IMR-90 (cell line): ENCODE measurements at places on chromosomes 3 and 15. TPM values are rescaled to one million over a fixed set of nuclear protein-coding genes. Genes with fewer than 3 reads are reported as not detected.

DNA sequence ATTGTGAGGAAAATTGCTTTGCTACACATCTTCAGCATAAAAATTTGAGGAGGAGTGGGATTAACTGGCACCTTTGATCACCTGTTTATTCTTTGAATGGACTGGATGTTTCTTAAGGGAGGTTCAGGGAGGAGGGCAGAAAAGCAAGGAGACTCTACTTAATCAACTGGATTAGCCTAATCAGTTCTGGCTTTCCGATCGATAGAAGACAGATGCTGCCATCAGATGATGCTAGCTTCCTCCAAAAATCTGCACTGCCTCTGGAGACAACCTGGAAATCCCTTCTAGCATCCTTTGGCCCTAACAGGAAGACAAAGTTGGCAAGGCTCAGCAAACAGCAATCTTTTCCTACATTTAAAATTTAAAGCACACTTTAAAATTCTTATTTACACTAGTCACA is 197.8 kb downstream of the EBLN2 start:
- no peak overlapping the region for H3K27ac ChIP-seq
- no peak for DNase-seq
- no peaks in the 10 kb centered on the region for H3K4me1 ChIP-seq
- no peaks in the 10 kb centered on the region for H3K36me3 ChIP-seq
- H3K27me3 ChIP-seq = peaks cover 2% of the 10 kb centered on the region; the same call in 1 of the 2 replicates
- no peak overlapping the region for H3K4me3 ChIP-seq

- no peaks in the 10 kb centered on the region for H3K36me3 ChIP-seq
- H3K4me3 ChIP-seq = no peak overlapping the region
- H3K4me1 ChIP-seq = peaks cover 11% of the 10 kb centered on the region
- peak; percentile 96 for DNase-seq
- H3K27me3 ChIP-seq = no peaks in the 10 kb centered on the region
Measured at GRCh38 chr3:188510366-188510765, 356.4 kb downstream of the LPP start.

GRCh38 chr3:8446845-8447244 is 54.8 kb upstream of the LMCD1 start:
- H3K36me3 ChIP-seq = no peaks in the 10 kb centered on the region
- no peaks in the 10 kb centered on the region for H3K27me3 ChIP-seq
- H3K4me1 ChIP-seq = peaks cover 21% of the 10 kb centered on the region
- H3K27ac ChIP-seq = no peak overlapping the region
- DNase-seq = no peak

- H3K4me3 ChIP-seq = no peak overlapping the region
- H3K36me3 ChIP-seq = no peaks in the 10 kb centered on the region
- H3K27me3 ChIP-seq = no peaks in the 10 kb centered on the region
- no peak overlapping the region for H3K27ac ChIP-seq
Measured at GRCh38 chr3:169327546-169328356, 335.8 kb downstream of the MECOM start.

DNA sequence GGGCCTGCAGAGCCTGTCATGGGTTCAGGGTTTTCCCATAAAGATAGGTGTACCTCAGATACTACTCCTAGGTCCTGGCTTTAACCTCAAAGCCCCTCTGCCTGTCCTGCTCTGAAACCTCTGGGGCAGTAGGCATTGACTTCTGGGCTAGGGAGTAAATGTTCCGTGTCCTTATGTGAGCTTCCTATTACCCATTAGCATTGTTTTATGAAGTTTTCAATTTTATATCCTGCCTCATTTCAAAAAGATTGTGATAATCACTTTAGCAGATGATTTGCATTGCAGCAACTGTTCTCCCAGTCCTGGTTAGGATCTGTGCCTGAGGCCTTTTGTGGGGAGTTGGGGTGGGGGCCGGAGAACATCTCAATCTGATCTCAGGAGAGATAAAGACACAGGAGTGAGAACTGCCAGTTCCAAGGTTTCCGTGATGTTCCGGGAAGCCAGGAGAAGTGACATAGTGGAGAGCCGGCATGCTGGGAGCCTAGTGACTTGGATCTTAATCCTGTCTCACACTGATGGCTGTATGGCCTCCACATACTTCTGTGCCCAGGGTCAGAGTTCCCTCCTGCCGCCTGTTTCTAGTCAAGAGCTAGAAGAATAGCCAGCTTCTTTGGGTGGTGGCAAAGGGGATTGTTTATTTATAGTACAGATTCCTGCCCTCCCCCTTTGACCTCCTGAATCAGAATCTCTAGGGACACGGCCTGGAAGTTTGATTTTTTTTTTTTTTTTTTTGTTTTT is 10.6 kb downstream of the TPM1 start:
- peaks cover 35% of the 10 kb centered on the region for H3K36me3 ChIP-seq
- H3K27ac ChIP-seq = peak overlapping the region; percentile 72
- H3K4me3 ChIP-seq = no peak overlapping the region
- DNase-seq = no peak
- H3K27me3 ChIP-seq = no peaks in the 10 kb centered on the region

DNA sequence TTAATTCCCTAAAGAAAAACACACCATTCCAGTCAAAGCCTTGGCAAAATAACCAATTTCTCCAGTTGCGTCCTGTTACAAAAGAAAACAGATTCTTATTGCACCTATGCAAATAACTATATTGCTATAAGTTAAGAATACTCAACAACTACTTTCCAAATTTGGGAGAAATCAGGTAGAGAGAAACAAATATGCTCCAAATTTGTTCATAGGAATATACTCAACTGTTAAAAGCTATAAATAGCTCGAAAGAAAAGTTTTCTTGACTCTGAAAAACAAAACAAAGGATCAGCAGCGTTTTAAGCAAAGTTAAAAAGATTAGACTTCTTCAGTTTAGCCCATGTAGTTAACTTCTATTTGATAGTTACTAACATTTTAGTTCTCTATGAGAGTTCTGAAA is 20.1 kb upstream of the SKIL start:
- H3K4me3 ChIP-seq = no peak overlapping the region
- no peak overlapping the region for H3K27ac ChIP-seq
- H3K36me3 ChIP-seq = no peaks in the 10 kb centered on the region

- H3K4me3 ChIP-seq = no peak overlapping the region
- no peaks in the 10 kb centered on the region for H3K36me3 ChIP-seq
- no peaks in the 10 kb centered on the region for H3K27me3 ChIP-seq
- peak overlapping the region; percentile 84 for H3K27ac ChIP-seq
- H3K4me1 ChIP-seq = peaks cover 7% of the 10 kb centered on the region
Measured at GRCh38 chr3:153247331-153248330, 85.6 kb downstream of the RAP2B start.

DNA sequence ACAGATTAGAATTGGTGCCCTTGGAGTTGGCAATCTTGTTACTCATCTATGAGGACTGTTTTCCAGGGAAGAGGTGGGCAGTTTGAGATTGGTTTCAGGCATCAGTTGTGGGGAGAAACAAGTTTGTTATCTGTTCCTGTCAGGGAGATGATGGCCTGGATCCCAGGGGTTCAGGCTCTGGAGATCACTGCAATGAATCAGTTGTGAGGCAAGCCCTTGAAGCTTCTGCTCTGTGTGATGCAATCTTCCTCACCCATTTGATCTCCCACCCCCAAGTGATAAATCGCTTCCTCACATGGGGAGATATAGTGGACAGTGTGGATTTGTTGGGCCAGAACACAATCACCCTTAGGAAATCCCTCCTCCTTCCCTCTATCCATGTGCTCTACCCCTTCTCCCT is 276.6 kb upstream of the LRTM1 start:
- 0 out of 2 replicates have a peak overlapping the region, but pooled peaks have one; percentile 7 for H3K27ac ChIP-seq
- peak; percentile 42 for DNase-seq
- H3K4me1 ChIP-seq = peaks cover 22% of the 10 kb centered on the region
- H3K4me3 ChIP-seq = no peak overlapping the region

DNA sequence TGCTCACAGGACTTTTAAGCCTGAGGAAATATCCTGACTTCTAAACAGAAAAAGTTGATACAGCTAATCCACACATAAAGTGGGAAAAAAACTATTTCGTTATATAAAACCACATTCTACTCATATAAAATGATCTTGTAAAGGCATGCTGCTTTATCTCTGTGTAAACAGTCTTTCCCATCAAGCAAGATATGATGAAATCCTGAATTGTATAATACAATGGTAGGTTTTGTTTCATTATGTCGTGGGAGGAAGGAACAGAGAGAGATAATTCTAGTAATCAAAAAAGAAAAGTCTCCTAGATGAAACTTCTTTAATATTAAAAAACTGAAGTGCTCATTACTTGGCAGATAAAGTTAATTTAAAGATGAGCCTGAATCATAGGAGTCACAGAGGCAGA is 92.6 kb upstream of the SNTN start:
- H3K27me3 ChIP-seq = no peaks in the 10 kb centered on the region
- H3K4me3 ChIP-seq = no peak overlapping the region
- H3K27ac ChIP-seq = no peak overlapping the region
- no peaks in the 10 kb centered on the region for H3K4me1 ChIP-seq
- H3K36me3 ChIP-seq = no peaks in the 10 kb centered on the region
- no peak for DNase-seq

DNA sequence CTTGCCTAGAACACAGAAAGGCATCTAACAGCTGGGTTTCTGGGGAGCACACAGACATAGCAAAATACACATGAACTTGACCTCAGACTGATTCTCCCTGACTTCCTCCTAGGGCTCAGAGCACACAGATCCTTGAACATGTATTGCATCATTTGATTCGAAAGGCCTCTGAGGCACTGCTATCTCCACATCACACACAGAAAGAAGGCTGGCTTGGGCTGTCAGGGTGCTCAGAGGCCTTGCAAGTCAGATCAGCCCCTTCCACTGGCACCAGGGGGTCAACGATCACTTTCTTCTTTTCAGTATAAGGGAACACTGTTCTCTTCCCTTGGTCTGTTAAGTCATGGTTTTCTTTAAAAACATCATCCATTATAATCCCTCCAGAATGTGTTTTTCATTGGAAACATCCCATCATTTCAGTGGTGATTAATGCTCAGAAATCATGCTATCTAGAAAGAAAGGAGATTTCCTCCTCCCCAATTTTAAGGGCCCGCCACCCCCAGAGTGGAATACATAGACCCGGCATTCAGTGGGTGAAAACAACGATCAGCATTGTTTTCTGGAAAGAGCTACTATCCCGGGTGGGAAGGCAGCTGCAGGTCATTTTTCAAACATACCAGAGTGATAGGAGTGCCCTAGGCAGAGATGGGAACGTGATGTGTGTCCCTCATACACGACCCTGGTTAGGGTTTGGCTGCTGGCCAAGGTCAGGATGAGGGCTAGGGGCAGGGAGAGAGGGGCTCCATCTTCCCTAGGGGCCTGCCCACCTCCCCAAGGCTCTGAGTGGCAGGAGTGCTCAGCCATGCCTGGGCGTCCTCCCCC is 253.3 kb upstream of the LYSMD4 start:
- no peak for DNase-seq
- no peaks in the 10 kb centered on the region for H3K4me1 ChIP-seq
- no peak overlapping the region for H3K27ac ChIP-seq
- H3K36me3 ChIP-seq = no peaks in the 10 kb centered on the region
- no peak overlapping the region for H3K4me3 ChIP-seq

DNA sequence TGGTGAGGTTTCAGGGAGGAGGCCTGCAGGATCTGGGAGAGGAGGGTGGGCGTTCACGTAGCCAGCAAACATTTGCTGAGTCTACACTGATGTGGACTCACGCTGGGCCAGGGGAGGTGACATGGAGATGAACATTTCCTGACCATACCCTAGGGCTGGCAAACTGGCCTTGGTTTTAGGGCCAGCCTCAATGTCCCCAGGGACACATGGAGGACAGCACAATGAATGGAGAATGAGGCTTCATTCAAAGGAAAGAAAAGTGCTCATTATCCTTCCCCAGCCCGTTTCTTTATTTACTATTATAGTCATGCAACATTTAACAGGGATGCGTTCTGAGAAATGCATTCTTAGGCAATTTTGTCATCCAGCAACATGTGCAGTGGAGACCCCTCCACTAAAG is 26.8 kb downstream of the ACAN start:
- H3K4me3 ChIP-seq = no peak overlapping the region
- no peak for DNase-seq
- H3K36me3 ChIP-seq = no peaks in the 10 kb centered on the region
- H3K27me3 ChIP-seq = peaks cover 24% of the 10 kb centered on the region
- no peak overlapping the region for H3K27ac ChIP-seq

DNA sequence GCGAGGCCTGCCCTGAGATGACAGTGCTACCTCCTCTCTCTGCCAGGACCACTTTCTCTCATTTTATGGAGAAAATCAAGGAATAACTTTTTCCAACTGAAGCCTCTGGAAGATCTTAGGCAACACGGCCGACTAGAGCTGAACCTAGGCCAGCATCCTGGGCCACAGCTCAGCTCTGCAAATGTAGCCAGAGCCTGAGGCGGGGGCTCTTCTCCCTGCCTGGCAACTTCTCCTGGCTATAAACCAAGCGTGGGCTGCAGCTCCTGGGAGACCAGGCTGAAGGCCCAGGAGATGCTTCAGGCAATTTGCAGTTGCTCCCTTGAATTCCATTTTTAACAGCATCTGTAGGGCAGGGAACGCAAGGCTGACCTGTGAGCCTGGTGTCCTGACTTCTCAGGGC is 74.9 kb downstream of the CEMIP start:
- no peaks in the 10 kb centered on the region; the same call in 1 of the 2 replicates for H3K27me3 ChIP-seq
- H3K36me3 ChIP-seq = peaks cover 66% of the 10 kb centered on the region
- H3K27ac ChIP-seq = no peak overlapping the region
- H3K4me3 ChIP-seq = no peak overlapping the region

- DNase-seq = peak; percentile 18
- H3K4me1 ChIP-seq = peaks cover 4% of the 10 kb centered on the region
- no peak overlapping the region for H3K27ac ChIP-seq
- no peaks in the 10 kb centered on the region for H3K27me3 ChIP-seq
- H3K4me3 ChIP-seq = no peak overlapping the region
- H3K36me3 ChIP-seq = no peaks in the 10 kb centered on the region
Measured at GRCh38 chr3:100155128-100155527, 40.8 kb upstream of the FILIP1L start.

- no peak for DNase-seq
- no peaks in the 10 kb centered on the region for H3K36me3 ChIP-seq
- H3K4me1 ChIP-seq = no peaks in the 10 kb centered on the region
- H3K27me3 ChIP-seq = no peaks in the 10 kb centered on the region
- H3K27ac ChIP-seq = no peak overlapping the region
Measured at GRCh38 chr3:34292605-34293300, 494.3 kb downstream of the PDCD6IP start.

Gene NAALADL2
- 2.4 and 3.8 TPM in 2 replicates for polyA plus RNA-seq

Gene THSD4
- polyA plus RNA-seq = 30.5 and 31.1 TPM in 2 replicates

Gene TMEM39A
- 24.6 and 29.6 TPM in 2 replicates for polyA plus RNA-seq

Gene KLHL40
- polyA plus RNA-seq = not detected in 2 replicates
